ENCODE measurements at places on chromosomes 3 and 15. TPM values are rescaled to one million over a fixed set of nuclear protein-coding genes. Genes with fewer than 3 reads are reported as not detected.

Gene SORD
- total RNA-seq, result 17.7 TPM

Gene PLSCR5
- not detected for total RNA-seq

Gene C3orf22
- not detected for total RNA-seq

Gene DOCK3
- total RNA-seq, result under 0.01 TPM

Gene IL17RE
- 0.64 TPM for total RNA-seq
